ENCODE measurements at places on chromosomes 7 and 10.

DNA sequence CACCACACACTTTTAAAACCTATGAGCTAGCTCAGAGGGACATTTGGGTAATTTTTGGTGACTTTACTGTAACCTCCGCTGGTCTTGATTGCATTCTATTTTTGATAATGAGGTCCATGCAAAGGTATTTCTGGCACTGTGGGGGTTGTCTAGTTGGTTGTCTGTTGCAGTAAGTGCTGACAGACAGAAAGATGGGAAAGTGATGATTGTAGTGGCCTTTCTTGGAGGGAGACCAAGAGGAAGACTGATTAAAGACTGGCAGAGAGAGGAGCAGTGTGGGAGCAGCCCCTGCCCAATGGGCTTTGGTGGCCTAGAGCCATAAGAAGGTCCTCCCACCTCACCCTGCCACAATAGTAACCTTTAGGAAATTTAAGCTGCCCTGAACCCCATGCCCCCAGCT, 173.4 kb upstream of the CTBP2 start:
- DNase-seq, result no peak

GRCh38 chr7:142414135-142414534, 156.3 kb upstream of the PRSS58 start:
- DNase-seq, result no peak

GRCh38 chr7:14403587-14403986, 414.1 kb upstream of the ETV1 start:
- DNase-seq, result no peak

DNA sequence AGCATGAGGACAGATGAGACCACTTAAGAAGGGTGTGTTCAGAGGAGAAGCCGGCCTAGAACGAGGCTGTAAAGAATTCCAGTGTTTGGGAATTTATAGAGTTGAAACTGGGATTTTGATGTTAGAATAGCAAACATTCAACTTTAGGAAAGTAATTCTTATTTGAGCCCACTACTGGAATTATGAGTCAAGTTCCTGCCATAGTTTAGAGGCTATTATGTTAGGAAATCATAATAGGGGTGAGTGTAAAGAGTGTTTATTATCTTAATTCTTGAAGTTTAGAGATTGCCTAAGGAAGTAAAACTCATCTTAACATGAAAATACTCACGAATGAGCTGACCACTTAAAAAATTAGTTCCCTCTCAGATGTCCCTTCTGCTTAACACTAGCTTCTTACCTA, 2.1 kb downstream of the CBLL1 start:
- no peak for DNase-seq

DNA sequence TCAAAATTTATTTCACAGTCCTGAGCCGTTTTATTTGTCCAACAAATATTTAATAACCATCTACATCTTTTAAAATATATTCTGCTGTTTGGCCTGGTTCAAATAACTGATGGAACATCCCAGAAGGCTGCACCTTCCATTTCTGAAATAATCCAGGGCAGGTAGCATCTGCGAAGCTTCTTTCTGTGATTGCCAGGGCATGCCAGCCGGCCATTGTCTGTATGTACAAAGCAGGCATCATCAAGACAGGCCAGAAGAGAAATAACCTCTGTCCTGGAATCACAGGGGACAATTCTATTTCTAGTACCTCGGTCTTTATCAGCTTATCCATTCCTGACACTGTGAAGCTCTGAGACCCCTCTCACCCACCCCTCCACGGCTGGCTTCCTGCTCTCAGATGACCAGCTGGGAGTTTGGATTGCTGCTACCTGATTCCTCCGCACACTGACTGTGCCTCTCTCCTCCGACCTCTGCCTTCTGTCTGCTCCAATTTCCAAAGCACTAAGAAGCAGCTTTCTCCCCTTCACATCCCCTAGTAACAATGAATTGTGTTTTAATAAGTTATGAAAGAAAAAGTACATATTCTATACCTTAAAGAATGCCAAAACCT, 8.0 kb downstream of the DGKI start:
- no peak for DNase-seq

- DNase-seq, result no peak
Observed at GRCh38 chr10:104308439-104308903, 29.8 kb downstream of the ITPRIP start.

- no peak for DNase-seq
Observed at GRCh38 chr10:126867567-126868365, 37.5 kb upstream of the DOCK1 start.

DNA sequence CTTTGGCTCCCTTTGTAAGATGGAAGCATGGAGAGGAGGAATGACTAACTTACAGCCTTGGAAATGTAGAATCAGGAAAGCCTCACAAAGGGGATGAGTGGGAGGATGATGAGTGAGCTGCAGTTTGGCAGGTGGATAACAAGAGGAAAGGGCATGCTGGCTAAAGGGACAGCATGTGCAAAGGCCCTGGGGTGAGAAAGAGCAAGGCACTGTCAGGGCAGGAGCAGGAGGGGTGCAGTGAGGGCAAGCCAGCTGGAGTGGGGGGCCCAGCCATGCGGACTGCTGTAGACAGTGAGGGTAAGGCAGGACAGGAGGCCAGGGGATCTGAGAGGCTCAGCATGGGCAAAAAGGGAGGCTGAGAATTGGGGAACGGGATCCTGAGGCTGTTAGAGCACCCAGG, 20.5 kb downstream of the TLL2 start:
- no peak for DNase-seq

GRCh38 chr10:118720685-118721538, 33.9 kb downstream of the CACUL1 start:
- DNase-seq, result peak; percentile 70

GRCh38 chr10:103231047-103231551, 14.6 kb upstream of the RPEL1 start:
- no peak for DNase-seq

GRCh38 chr7:157495177-157495553, 158.4 kb downstream of the DNAJB6 start:
- DNase-seq, result no peak

DNA sequence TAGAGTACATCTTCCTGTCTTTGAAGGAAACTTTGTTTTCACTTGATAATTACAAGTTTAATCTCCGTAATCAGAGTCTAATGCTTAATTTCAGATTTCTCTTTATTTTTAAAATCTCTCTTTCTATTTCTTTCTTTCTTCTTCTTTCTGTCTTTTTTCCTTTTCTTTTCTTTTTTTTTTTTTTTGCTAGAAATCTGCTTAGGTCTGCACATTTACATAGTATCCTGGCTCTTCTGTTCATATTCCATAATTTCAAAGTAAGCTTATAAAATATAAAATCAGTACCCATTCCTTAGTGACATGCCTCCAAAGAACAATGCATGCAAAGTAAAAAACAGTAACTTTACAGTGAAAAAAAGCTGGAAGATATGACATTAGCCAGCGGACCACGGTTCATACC, 601.7 kb upstream of the VSTM2A start:
- no peak for DNase-seq

DNA sequence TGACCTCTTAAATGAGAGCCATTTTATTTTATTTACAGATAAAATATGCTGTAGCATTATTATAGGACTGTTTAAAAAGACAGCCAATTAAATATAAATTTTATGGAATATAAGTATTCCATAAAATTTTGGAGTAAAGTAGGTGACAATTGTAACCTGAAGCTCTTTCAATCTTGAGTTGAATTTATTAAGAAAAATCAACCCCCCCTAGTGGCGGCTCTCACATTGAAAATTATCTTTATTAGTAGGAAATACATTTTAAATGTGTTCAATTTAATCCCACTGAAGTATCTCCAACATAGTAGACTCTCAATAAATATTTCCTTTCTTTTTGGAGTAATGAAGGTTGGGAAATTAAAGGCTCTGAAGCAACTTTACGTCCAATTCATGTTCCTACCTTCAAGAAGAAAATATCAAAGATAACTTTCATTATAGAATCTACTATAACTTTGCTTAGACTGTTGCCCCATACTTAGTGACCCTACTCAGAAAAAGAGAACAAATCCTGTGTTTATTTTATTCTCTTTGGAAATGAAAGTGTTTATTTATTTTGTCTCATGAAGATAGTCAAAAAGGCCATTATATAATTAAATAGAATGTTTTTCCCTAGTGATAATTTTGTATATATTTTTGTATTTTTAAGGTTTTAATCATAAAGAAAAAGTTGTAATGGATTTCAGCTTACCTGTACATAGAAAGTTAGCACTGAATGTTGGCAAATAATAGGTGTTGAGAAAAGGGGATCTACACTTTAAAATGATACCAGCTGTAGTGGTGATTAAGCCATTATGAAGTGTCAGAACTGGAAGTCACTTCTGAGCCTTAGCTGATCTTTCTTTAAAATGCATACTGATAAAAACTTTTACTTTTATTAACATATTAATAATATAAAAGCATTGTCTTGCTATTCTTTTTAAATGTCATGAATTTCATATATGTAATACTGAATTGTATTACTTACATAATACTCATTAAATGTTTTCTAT, 3.3 kb downstream of the AHR start:
- DNase-seq, result peak; percentile 57

DNA sequence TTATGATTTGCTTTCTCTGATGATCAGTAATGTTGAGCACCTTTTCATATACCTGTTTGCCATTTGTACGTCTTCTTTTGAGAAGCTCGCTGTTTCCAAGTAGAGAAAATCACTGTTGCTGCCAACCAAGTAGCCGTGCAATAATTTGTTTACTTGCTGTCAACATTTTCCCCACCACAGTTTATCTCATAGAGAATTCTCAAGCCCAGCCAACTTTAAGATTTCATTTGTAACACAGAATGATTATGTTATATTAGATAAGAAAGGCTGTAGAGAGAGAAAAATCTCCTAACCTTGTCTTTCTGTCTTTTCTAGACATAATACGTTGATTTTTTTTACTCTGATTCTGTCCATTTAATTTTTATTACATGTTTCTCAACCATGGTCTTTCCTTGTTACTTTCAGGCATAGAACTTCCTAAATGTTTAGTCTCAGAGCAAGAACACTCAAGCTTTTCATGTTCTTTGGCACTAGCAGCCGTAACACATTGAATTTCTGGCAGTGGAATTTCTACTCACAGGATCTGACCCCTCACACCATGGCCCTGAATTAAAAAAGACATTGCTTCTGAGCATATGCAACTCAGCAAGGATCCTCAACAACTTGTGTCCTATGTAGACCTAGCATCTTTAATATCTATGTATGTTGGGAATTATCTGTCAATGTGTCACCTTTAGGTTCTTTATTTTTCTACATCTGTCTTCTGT, 23.1 kb downstream of the RPA3 start:
- no peak for DNase-seq

DNA sequence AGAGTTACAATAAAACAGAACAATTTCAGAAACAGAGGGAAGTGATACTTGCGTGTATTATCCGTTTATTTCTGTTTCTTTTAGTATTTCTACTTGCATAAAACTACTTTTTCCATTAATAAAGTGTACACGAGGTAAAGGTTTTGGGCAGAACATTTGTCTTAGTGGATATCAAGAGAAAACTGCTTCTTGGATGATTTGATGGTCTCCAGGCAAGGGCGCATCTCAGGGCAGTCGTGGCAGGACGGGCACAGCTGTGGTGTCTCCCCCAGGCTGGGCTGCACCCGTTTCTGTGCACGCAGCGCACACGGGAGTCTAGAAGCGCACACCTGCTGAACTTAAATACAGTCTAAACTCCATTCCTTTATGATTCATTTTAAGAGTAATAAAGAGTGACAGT, 23.4 kb upstream of the RNF32 start:
- no peak for DNase-seq

- no peak for DNase-seq
Observed at GRCh38 chr10:126502441-126502840, 114.2 kb upstream of the ADAM12 start.

GRCh38 chr10:72219235-72219814, 3.2 kb upstream of the ASCC1 start:
- no peak for DNase-seq

DNA sequence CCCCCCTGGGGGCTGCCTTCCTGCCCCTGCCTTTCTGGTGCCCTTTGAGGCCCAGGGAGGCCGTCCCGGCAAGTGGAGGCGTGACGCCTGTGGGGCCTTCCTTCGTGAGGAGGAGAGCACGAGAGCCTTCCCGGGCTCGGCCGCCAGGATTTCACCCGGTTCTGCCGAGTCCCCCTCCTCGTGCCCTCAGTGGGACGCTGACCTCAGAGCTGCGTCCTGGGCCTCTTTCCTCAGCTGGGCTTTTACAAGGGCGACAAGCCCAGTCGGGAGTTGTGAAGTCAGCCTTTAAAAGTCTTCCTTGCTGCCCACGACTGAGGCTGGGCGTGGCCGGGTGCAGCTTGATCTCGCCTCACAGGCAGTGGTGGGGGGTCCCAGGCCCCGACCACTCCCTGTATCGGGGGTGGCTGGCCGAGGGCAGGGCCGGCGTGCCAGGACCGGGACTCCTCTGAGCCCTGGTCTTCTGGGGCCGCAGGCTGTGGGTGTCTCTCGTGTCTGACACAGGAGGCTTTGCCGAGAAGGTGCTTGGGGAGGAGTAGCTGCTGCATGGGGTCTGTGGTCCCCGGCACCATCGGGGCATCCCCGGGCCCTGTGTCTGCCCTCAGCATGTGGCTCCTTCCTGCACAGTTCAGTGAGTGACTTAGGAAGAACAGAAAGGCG, 41.8 kb downstream of the FAM20C start:
- no peak for DNase-seq

Measured in stimulated activated naive CD8-positive, alpha-beta T cell treated with anti-CD3 and anti-CD28 coated beads, Interleukin-15, Interleukin-2, amounts not matched to agents 100 U/mL and 50 U/mL, for 24 hours (primary cell).